ENCODE measurements at places on chromosomes 6 and 20. TPM values are rescaled to one million over a fixed set of nuclear protein-coding genes. Genes with fewer than 3 reads are reported as not detected.

Gene SMPDL3A
- polyA plus RNA-seq: not detected

Gene BHLHE23
- polyA plus RNA-seq: not detected

Gene ISM1
- 1.6 TPM for polyA plus RNA-seq

Gene TRIM40
- polyA plus RNA-seq: not detected

Gene IMPG1
- not detected for polyA plus RNA-seq

Gene VGLL2
- not detected for polyA plus RNA-seq

Gene NMBR
- not detected for polyA plus RNA-seq

Gene HLA-B
- polyA plus RNA-seq: 7,459 TPM

Gene OR2B2
- polyA plus RNA-seq: not detected

Gene SAMD3
- polyA plus RNA-seq: 62.6 TPM

Gene OTOR
- not detected for polyA plus RNA-seq

Gene SOBP
- not detected for polyA plus RNA-seq

Gene COL19A1
- not detected for polyA plus RNA-seq

Gene AIF1
- 140 TPM for polyA plus RNA-seq

Data from naive thymus-derived CD4-positive, alpha-beta T cell (primary cell).